Glomerular endothelial cell (primary cell): ENCODE measurements at places on chromosomes 13 and 19. TPM values are rescaled to one million over a fixed set of nuclear protein-coding genes. Genes with fewer than 3 reads are reported as not detected.

PLK5 gene
- not detected in 2 replicates for total RNA-seq

GRCh38 chr13:76882431-76882830 lies 3.8 kb downstream of the KCTD12 start:
- DNase-seq: no peak

DNA sequence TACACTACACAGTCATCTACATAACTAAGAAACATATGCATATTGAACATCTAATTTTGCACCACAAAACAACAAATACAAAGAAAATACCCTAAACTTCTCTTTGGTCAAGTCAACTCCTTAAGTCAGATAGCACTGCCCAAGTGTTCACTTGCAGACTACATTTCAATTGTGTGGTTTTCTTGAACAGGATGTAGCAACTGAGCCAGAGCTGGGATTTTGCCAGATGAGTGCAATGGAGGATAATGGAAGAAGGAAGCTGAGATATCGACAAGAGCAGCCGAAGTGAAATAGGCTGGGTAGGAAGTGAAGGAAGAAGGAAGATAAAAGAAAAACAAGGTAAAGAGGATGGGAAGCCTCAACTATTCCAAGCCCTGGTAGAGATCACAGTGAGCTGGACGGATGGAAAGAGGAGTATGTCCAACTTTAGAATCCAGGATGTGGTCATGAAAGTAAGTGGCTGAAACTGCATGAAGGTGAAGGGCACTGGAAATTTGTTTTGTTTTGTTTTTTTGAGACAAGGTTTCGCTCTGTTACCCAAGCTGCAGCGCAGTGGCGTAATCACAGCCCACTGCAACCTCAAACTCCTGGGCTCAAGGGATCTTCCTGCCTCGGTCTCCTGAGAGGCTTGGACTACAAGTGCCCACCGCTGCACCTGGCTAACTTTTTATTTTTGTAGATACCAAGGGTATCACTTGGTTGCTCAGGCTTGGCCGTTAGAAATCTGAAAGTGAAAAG lies 15.0 kb downstream of the NUFIP1 start:
- DNase-seq: no peak

RNF17 gene
- 0.58 TPM in 1 of 2 replicates, not detected in the other for total RNA-seq

DNA sequence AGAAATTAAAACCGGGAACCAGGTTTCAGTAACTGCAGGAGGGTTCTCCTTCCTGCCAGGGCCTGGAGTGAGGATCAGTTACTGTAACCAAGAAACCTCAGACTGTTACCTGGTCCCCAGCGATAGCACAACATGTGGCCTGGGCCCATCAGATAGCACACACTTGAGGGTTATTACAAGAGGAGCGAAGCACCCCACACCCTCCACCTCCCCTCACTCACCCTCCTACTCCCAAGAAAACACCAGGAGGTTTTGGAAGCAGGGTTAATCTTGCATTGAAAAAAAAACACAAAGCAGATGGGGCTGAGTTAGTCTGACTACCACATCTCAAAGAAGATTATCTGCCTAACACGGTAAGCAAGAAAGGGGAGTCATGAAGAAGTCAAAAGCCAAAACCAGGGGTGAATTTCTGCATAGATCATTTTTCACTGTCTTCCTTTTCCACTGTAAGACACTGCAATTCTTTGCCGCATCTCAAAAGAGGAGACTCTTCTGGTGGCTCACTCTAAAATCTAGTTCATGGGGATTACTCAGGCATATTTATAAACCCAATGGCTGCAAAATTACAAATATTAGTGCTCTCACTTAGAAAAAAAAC lies 75.9 kb upstream of the DOCK9 start:
- no peak for DNase-seq

GRCh38 chr13:39895254-39895653 lies 239.8 kb downstream of the COG6 start:
- peak; percentile 83 for DNase-seq

COL4A1 gene
- 2,241 and 4,558 TPM in 2 replicates for total RNA-seq

DNA sequence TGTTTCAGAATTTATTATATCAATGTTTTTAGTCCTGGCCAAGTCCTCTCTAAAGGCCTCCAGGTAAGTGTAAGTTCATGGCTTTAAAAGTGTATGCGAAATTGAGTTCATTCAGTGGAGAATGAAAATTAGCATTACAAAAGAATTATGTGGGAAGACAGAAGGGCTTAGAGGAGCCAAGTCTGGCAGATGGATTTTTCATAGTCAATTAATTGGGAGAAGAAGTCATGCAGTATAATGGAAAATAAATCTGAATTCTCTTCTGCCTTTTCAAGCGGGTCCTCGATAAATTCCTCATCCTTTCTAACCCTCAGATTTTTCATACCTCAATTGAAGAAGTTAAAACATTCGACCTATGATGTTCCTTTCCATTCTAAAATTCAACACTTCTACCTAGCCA lies 394.2 kb downstream of the ITGBL1 start:
- no peak for DNase-seq

- DNase-seq: no peak
Observed at GRCh38 chr13:41411522-41411921, 45.8 kb upstream of the RGCC start.

DNA sequence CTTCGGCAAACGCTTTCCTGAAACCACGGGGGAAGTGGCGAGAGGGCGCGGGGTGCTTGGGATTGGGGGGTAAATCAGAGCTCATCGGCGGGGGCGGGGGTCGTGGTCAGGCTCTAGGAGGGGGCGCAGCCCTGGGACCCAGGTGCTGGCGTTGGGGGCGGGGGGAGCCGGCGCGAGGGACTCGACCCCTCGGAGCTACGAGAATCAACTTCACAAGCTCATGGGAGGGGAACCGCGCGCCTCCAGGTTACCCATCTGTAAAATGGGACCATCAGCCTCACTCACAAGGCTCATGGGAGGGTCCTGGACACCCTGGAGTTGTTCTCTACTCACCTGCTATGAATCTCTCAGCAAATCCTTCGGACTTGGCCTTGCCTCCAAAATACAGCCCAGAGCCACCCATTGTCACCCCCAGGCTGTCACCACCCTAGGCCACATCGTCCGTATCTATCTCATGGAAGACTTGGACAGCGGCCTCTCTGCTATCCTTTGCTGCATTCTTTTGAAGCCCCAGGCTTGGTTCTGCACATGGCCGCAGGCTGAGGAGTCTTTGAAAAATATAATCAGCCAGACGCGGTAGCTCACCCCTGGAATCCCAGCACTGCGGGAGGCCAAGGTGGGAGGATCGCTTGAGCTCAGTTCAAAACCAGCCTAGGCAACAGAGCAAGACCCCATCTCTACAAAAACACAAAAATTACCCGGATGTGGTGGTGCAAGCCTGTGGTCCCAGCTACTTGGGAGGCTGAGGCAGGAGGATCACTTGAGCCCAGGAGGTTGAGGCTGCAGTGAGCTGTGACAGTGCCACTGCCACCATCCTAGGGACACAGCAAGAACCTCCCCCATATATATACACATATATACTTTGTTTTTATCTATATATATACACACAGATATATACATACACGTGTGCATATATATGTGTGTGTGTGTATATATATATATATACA lies 939 bp upstream of the RANBP3 start:
- no peak for DNase-seq

PSG7 gene
- not detected in 2 replicates for total RNA-seq

LRRC63 gene
- total RNA-seq: 0.06 TPM in 1 of 2 replicates, not detected in the other

DNA sequence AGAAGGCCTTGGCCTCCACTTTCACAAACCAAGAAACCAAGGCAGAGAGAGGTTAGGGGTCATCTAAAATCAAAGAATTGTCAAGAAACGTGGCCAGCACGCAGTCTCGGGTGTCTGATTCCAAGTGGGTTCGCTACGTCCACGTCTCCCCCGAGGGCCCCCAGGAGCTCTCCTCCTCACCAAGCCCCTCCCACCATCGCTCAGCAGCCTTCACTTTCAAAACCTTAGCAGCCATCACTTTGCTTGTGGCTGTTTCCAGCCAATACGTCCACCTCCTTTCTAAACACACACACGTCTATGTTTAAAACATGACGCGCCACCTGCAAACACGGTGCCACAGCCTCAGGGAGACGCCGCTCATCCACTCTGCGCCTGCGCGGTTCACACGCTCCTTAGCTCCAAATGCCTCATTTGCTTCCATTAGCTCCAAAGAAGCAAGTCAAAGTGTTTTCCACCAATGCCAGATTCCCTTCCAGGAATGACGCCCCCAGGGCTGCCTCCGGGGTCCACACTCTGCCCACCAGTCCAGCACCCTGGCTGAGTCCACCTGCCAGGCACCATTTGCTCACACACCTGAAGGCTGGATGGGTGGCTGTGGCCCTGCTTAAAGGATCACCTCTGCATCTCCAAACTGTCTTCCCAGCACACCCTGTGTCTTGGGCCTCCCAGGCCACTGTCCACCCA lies 5.5 kb downstream of the RASA3 start:
- no peak for DNase-seq

MTUS2 gene
- total RNA-seq: 0.06 TPM in 1 of 2 replicates, not detected in the other

- DNase-seq: no peak
Observed at GRCh38 chr13:50366488-50367174, 351.4 kb downstream of the KCNRG start.

DNA sequence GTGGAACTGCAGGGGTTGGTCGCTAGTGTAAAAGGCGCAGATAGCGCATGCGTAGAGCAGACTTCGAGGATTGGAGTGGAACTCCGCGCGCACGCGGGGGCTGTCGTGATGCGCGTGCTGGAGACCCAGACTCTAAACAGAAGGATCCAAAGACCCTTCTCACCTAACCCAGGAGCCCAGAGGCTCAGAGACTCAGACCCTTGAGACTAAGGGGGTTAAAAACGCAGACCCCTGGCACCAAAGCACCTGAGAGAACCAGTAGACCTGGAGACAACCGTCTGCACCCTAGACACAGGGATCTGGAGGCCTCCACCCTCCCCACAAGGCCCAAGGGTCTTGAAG lies 567 bp upstream of the CTU1 start:
- DNase-seq: no peak

DNA sequence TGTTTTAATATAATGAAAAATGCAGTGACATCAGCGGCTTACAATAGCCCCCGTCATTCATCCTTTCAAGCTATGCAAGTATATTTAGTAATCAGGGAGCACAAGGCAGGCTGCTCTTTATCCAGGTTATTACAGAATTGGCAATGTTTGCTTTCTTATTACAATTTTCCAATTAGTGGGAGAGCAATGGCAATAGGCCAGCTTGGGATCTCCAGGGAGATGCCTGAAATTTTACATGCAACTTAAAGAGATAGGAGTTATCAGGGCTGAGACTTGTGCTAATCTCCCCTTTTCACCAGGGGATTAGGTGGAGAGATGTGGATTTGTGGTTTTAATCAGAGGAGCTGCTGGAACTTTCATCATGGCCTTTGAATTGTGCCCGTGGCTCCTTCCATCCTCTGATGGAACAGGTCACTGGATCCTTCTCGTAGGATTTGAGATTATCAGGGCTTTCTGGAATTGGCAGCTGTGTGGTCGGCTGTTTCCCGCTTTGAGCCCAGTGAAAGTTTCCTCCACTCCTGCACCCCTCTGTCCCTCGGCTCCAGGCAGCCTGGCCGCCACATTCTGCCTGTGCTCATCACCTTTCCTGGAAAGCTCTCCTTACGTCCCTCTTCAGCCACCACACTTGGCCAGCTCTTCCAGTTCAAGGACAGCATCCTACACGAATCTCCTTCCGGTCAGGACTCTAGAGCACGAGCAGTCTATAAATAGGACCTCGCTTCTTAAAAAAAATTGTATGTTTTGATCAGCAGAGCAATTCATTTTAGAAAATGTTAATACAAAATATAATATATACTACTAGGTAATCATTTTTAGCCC lies 47.0 kb downstream of the CBY2 start:
- no peak for DNase-seq

DNA sequence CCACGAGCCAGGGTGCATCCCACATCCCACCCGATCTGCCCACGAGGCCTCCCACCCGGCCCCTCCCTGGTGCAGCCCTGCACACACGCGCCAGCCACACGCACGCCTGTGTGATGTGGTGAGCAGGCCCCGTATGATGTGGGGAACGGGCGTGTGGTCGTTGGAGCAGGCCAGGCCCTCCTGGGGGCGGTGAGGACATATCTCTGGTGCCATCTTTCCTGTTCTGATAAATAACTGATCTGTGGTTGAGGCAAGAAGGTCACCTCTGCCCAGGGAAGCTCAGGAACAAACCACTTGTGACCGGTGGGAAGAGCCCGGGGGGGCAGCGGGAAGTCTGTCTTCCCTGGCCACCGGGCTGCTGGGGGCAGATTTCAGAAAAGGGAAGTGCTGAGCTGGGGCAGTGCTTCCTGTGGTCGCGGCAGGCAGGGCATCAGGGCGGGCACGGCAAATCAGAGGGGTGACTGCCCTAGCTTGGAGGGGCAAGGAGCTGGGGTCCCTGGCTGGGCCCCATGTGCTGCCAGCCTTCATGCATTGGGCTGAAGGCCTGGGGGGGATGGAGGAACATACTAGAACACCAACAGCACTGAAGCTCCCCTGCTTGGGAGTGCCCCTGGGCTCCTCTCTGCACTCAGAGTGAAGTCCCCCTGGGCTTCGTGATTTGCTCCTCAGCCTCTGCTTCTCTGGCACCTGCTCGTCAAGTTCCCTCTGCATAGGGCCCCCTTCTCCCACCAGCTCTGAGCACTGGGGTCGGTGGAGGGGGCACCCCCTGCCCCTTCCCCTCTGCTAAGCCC lies 35.2 kb upstream of the SLC7A10 start:
- no peak for DNase-seq

DNA sequence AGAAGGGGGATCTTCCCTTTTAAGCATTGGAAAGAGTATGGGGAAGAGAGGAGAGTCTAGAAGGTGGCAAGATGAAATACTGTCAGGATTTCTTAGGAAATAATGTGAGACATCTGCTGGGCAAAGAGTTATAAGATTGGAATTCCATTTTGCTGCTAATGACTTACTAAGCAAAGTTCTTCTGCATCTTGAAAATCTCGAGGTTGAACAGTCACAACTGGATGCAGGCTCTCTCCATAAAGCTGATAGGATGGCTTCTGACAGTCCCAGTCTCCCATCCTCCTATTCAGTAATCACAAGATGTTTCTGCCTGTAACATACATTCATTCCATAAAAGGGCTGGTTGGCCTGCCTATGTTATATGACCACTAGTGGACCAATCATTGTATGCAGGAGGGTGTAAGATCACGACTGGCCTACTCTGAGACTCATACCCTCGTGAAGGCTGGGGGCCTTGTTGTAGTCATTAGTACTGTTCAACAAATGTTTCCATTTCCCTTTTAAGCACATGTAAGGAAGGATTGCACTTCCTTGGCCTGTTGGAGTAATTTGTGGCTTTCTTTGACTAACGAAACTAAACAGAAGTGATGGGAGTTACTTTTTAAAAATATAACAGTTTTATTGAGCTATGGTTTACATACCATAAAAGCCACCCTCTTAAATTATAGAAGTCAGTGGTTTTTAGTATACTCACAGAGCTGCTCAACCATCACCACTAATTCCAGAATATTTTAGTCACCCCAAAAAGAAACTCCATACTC lies 45.0 kb upstream of the TDRD3 start:
- no peak for DNase-seq
